ENCODE measurements at places on chromosomes 16 and 17.

- DNase-seq: no peak
Observed at GRCh38 chr17:14715561-14715960, 414.7 kb downstream of the HS3ST3B1 start.

- no peak for DNase-seq
Observed at GRCh38 chr16:1458336-1458976, 14.1 kb upstream of the CCDC154 start.

GRCh38 chr17:73536700-73537605 is 107.3 kb downstream of the SDK2 start:
- no peak for DNase-seq

DNA sequence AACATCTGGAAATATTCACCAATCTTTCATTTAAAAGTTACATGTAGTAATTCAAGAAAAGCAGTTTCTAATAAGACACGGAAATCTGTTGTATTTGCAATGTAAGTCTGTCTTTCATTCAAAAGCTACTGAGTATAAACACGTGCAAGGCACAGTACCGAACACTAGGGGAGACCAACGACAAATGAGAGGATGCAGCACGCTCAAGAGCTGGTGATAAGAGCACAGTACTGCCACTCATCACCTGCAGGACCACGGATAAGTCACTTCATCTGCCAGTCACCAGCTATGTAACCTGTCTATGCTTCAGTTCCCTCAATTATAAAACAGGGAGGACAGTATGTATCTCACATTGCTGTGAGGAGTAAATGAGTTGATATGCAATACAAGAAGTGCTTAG is 67.1 kb downstream of the CLEC18A start:
- no peak for DNase-seq

Measured in GM06990 (cell line).